ENCODE measurements at places on chromosomes 3 and 15.

GRCh38 chr3:181384970-181385369 lies 326.8 kb upstream of the SOX2 start:
- DNase-seq: no peak

DNA sequence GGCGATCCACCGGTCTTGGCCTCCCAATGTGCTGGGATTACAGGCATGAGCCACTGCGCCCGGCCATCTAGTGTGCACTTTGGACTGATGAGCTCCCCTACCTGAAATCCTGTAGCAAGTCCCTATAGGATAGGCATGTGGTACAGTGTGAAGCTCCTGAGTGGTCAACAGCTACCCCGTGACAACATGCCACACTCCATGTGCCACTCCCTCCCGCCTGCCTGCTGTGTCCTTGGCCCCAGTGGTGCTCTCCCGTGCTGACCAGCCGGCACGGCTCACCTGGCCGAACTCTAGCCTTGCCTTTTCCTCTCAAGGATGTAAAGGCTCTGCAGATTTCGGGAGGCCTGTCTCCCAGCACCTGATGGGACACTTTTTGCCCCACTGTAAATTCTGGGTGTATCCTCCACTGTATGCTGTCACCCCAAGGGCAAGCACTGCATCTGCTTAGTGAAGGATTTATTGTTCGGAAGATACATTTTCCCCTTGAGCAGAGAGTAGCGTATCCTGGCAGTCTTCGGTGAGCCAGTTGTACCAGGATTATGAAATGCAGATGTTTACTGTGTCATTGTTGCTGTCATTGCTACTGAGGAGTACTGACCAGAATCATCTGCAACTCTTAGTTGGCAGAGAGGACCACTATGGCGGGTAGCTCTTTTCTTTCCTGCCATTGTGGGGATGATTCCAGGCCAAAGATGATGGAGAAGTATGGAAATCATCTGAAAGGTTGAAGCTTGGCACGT lies 64.7 kb downstream of the IGF1R start:
- no peak for DNase-seq

GRCh38 chr3:45311953-45312801 lies 76.2 kb upstream of the LARS2 start:
- DNase-seq: no peak

GRCh38 chr15:100500226-100500990 lies 28.3 kb downstream of the CERS3 start:
- DNase-seq: no peak

- no peak for DNase-seq
Measured at GRCh38 chr15:79091204-79091867, 756 bp upstream of the RASGRF1 start.

DNA sequence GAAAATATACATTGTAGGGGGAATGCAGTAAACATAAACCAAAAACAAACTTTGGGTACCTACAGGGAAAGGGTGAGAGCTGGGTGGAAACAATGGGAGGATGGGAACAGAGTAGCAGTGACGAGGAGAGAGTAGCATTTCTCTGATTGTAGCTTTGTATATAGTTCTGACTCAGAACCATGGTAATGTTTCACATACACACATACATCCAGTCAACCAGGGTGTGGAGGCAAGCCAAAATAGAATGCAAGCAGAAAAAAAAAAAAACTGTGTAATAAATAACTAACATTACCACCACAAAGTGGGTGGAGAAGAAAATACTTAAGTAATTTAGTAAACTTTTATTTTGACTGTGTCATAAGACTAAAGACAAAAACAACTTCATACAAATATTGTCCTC lies 27.2 kb downstream of the BCL2A1 start:
- no peak for DNase-seq

DNA sequence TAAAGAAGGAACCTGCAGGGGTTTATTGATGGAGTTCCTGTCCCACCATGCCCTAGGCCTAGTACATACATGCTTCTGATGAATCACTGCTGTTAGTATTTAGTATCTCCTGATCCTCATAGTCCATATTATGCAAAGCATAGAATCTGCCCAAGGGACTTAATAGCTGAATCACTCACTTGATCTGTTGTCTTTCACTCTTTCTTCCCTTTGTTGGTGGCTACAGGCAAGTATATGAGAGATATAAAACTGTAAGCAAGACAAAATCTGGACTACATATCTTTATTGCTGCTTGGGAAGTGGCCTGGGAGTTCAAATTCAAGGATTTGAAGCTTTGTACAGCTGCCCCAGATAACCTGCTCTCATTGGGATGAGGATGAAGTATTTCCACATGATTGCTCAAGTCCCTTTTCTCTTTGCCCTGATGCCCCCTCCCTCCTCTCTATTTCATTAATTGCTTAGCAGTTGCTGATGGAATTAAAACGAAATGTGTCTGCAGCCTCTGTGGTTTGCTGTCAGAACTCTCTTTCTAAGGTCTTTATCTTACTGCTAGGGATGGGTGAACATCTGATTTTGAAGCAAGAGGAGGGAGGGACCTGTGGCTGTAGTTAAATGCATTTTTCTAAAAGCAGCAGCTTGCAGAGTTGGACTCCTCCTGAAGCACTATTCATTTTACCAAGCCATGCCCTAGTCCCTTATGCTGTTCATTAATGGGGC lies 114.1 kb downstream of the ZNF609 start:
- DNase-seq: no peak

DNA sequence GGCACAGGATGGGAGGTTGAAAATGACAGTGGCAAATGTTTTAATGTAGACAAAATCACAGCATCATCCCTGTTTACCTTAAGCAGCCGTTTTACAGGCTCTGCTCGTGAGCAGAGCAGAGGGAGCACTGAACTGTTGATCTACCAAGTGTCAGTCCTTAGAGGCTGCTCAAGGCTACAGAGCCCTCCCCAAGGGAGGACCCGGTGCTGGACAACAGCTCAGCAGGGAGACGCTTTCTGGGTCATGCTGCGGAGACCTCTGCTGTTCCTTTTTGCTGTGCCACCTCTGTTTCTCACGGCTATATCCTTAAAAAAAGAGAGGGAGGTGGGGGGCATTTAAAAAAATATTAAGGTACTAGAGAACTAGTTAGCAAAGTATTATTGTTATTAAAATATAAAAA lies 400.2 kb downstream of the GABRB3 start:
- DNase-seq: no peak

- no peak for DNase-seq
Measured at GRCh38 chr15:46636206-46636605, 1001.4 kb downstream of the SQOR start.

GRCh38 chr3:66047311-66048050 lies 8.8 kb upstream of the MAGI1 start:
- no peak for DNase-seq

GRCh38 chr3:179828738-179829137 lies 175.9 kb downstream of the USP13 start:
- DNase-seq: no peak

- DNase-seq: no peak
Measured at GRCh38 chr3:42758126-42758525, 14.9 kb downstream of the CCDC13 start.

- DNase-seq: no peak
Measured at GRCh38 chr3:119416873-119417272, 46.5 kb downstream of the TMEM39A start.

GRCh38 chr15:45583731-45584639 lies 3.2 kb upstream of the BLOC1S6 start:
- DNase-seq: no peak

DNA sequence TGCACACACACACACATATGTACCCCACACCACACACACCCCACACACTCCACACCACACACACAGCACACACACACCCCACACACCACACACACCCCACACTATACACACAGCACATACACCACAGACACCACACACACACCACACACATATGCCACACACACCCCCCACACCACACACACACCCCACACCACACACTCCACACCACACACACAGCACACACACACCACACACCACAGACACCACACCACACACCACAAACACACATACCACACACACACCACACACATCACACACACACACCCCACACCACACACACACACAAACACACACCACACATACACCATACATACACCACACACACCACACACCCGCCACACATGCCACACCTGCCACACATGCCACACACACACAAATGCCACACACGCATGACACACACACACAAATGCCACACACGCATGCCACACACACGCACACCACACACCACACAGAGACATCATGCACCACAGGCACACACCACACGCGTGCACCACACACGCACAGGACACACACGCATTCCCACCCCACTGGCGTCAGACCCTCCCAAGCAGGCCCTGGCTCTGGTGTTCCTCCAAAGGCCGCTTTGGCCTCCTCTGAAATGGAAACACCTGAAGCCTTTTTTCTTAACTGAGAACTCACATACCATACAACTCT lies 15.7 kb downstream of the CHST13 start:
- no peak for DNase-seq

DNA sequence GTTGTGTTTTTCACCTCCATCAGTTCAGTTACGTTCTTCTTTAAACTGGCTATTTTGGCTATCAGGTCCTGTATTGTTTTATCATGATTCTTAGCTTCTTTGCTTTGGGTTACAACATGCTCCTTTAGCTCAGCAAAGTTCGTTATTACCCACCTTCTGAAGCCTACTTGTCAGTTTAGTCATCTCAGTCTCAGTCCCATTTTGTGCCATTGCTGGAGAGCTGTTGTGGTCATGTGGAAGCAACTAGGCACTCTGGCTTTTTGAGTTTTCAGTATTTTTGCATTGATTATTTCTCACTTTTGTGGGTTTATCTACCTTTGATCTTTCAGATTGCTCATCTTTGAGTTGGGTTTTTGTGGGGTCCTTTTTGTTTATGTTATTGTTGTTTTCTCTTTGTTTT lies 151.3 kb downstream of the CFAP20DC start:
- no peak for DNase-seq

GRCh38 chr3:42051384-42052131 lies 39.6 kb upstream of the TRAK1 start:
- no peak for DNase-seq

DNA sequence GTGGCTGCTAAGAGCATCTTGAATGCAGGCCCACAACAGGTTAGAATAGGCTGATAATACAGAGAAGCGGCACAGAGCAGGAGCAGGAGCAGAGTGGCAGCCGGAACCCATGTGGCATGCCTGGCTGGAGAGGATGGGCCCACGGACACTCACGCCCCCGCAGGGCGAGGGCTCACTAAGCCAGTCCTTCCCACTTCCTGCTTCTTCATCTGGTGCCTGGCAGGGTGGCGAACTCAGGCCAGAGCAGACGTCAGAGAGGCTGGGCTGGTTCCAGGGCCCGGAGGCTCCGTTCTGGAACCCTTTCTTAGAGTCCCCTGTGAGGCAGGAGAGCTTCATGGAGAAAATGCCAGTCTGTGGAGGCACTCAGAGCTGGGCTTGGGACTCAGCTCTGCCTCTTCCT lies 195.1 kb downstream of the NTRK3 start:
- no peak for DNase-seq

DNA sequence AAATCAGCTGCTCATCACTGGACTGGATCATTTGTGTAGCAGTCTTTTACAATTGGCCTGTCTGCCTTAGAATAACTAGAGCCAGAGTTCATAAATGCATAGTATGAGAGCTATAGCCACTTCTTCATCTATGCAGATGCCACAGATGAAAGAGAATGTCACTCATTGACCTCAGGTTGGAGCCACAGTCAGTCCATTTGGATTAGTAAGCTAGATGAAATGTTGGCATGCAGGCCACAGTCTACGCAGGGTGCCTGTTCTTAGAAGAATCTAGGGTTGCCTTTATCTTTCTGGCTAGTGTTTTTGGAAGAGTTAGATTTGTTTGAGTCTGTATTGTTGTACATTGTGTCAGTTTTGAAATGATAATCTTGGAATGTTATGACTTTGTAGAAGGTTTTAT lies 25.4 kb upstream of the EDEM1 start:
- DNase-seq: no peak

- DNase-seq: no peak
Measured at GRCh38 chr3:55968331-55968730, 481.2 kb upstream of the WNT5A start.

DNA sequence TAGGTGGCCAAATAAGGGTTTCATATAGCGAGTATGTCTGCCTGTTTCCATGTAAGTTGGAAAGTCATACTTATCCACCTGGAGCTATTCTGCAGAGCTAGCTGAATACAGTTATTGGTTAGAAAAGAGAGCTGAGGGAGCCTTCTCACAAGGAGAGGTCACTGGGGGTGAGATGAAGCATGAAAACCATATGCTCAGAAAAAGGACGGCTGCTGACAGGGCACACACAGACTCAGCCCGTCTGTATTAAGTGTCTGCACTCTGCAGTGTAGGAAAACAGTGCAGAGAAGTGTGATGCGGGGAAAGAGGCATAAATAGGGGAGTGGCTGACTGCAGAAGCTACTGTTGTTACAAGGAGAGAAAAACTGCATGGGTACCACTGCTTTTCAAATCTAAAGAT lies 58.2 kb downstream of the C3orf70 start:
- DNase-seq: no peak

DNA sequence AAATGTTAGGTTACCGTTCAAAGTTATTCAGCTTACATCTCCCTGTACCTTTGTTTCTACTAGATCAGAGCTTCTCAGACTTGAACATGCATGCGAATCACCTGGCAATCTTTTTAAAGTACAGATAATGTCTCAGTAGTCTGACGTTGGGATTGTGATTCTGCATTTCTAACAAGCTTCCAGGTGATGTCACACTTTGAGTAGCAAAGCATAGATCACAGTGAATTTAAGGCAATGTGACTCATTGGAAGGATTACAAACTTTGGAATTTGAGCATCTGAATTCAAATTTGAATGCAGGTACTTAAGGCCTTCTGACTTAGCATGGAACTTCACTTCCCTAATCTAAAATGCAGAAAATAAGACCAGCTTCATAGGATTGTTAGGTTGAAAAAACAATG lies 10.8 kb upstream of the ZMAT3 start:
- no peak for DNase-seq

DNA sequence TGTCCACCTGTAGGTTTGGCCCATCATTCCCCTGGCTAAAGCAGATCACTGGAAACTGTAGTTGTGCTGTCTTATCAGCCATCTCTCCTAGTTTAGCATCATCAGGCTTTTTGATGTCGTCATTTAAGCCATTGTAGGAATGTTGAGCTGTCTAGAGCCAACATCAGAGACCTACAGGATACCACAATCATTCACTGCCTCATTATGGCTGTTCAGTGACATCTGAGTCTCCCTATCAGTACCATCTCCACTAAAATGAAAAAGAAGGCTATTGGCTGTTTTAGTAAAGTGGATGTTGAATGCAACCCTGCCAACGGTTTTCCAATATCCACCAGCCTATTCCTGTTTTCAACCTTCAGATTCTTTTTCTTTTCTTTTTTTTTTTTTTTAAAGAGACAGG lies 29.2 kb downstream of the RLBP1 start:
- no peak for DNase-seq

DNA sequence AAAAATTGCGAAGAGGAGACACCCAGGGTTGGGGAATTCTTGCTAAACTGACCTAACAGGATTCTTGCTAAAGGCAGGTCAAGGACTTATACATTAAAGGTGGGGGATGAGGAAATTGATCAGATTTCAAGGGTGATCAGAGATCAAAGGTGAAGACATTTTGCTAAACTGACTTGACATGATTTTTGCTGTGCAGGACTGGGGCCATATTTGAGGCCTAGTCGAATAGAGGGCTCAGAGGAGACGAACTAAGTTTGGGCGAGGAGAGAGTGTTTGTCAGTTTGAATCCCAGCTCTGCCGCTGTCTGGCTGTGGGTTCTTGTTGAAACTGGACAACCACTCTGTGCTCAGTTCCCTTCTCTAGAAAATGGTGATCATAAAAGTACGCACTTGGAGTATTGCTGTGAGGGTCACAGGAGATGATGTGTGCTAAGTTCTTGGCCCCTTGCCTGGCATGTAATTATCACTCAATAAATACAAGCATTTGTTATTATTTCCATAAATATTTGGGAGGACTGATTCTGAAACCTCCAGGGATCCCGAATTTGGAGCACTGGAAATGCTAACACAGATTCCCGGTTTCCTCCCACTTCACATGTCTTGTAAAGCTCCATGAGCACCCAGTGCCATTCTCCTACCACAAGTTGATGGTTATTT lies 364.8 kb upstream of the PROK2 start:
- DNase-seq: no peak

All from activated effector memory CD4-positive, alpha-beta T cell treated with Interleukin-2 at 50 U/mL for 16 hours (primary cell).